ENCODE measurements at places on chromosomes 12 and 14.

DNA sequence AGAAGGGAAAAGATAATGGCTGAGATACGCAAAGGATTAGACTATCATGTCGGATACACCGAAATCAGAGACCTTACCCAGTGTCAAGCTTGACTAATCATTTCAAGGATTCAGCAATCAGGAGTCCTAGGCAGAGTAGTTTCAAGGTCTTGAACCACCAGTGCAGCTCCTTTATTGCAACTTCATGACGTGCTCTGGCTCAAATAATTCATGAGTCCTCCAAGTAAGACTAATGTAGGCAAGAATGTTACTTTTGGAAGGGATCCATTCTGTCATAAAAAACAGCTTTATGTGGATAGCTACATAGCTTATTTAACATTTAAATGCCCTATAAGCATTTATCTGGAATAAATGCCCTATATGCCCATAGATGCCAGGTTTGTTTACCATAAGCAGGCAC lies 123.2 kb downstream of the LMO3 start:
- DNase-seq = no peak

GRCh38 chr14:27012641-27013040 lies 414.8 kb upstream of the NOVA1 start:
- no peak for DNase-seq

DNA sequence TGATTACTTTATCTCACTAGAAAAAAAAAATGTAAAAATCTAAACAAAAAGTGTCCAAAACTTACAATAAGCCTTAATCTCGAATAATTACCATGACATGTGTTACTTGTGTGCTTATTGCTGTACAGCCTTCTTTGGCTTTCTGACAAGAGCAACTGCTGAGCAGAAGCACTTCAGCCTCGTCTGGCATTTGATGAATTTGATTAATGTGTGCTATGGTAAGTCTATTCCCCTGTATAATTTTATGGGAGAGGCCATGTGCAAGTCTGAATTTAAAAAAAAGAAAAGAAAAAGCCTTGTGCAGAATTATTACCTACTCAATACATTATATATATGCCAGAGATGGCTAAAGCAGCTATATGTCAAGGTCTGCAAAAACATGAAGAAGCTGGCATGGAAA lies 113.9 kb downstream of the AEBP2 start:
- DNase-seq = no peak

GRCh38 chr12:130719263-130719859 lies 3.3 kb upstream of the RIMBP2 start:
- DNase-seq = no peak

DNA sequence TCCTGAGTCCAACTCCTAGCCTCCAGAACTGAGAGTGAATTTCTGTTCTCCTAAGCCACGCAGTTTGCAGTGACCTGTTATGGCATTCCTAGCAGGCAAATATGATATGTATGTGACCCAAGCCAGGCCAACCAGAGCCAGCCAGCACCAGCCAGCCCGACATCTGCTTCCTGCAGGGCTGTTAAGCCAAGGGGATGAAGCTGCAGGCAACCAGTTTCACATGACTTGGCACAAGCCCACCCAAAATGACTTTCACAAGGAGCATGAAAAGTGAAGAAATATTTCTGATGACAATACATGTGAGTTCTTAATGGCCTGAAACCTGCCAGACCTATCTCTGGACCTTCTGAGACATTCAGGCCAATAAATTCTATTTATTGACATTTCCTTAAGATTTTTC lies 68.1 kb downstream of the ITPK1 start:
- DNase-seq = no peak

DNA sequence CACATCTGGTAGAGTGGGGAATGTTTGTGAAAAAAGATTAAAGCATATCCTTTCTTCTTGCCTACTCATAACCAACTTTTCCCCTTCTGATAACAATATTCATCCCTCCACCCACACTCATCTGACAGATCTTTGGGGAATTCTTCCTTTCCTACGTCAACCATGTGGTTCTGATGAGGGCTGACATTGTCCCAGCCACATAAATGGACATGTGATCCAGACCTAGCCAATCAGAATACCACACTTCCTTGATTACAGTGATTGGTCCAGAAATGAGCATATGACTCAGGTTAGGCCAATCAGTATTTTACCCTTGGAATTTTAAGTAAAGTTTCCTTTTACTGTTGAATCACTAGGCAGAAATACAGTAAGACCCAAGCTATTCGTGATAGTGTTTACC lies 58.9 kb downstream of the GPR65 start:
- DNase-seq = no peak

GRCh38 chr14:22837114-22837749 lies 847 bp downstream of the MMP14 start:
- no peak for DNase-seq

GRCh38 chr12:69514845-69515244 lies 44.7 kb downstream of the FRS2 start:
- DNase-seq = no peak

- no peak for DNase-seq
These were observed 1226.7 kb downstream of the FLRT2 start for GRCh38 chr14:86756521-86757190.

DNA sequence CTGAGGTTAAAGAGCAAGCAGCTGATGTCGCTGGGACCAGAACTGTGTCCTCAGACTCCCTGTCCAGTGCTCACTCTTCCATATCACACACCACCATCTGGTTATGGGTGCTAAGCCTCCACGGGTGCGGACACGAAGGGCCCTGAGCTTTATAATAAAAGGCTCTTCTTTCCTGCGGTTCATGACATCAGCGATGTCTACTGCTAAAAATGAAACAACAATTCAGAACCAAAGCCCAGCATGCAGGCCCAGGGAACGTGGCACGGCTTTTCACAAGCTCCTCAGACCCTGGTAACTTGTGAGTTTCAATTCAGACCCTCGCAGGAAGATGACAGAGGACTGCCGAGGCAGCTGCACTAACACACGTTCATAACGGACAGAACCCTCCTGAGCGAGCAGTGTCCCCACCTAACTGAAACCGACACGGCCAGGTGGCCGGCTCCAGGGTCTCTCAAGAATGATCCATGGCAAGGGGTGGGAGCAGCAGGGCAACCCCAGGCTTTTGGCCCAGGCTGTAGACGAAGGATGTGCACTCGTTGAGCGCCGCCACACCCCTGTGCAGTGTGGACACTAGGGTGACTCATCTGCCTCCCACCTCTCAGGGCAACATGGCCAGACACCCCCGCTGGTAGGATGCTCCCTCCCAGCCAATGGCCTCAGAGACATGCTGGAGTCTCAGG lies 180.3 kb downstream of the CALM1 start:
- no peak for DNase-seq

DNA sequence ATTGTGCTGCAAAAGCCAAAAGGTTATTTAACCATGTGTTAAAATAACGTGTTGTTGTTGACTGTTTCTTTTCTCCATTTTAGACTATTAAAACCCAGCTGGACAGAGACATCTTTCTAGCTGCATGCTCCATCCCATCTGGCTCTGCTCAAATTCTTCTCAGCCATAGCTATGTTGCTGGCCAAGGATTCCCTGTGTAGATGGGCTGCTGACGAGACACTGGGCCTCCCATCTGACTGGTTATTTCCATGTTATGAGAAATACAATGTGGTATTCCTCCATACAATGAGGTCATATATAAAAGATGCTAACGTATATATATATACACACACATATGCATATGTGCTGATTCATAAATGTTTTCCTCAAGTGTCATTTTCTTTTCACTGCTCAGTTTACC lies 30.1 kb downstream of the MED13L start:
- no peak for DNase-seq

GRCh38 chr12:68792952-68793351 lies 15.0 kb upstream of the MDM2 start:
- DNase-seq = no peak

DNA sequence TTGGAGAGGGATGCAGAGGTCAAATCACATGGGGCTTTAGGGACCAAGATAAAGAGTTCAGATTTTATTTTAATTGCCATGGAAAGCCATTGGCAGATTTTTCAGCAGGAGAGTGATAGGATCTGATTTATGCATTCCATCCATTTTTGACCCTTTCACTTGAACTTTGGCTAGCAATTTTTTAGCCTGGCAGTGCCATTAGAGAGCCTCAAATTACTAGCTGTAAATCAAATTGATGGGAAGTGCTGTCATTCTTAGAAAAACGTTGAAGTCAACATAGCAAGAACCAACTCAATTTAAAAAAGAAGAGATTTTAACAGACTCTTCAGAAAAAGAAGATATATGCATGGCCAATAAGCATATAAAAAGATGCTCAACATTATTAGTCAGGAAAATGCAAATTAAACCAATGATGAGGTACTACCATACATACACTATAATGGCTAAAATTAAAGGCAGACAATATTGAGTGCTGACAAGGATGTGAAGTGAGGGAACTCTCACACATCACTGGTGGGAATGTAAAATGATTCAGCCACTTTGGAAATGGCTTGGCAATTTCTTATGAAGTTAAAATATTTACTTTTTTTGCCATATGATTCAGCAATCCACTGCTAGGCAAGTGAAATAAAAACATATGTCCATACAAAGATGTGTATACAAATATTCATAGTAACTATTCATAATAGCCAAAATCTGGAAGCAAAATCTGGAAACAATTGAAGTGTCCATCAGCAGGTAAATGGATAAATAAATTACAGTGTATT lies 89.7 kb downstream of the PTCSC3 start:
- no peak for DNase-seq

DNA sequence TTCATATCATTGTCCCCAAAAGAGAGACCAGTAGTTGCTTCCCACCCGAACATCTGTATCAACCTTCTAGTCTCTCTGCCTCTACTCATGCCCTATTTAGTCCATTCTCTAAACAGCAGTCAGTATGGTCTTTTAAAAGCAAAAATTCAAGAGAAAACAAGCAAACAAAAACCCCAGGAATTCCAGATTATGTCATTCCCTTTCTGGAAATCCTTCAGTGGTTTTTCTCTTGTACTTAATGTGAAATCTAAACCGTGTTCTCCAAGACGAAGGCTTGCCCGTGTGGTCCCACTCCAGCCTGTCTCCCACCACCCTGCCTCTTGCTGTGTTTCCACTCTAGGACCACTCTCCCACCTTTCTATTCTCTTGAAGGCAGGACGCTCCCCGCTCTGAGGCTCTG lies 90.8 kb downstream of the TMEM30B start:
- DNase-seq = no peak

DNA sequence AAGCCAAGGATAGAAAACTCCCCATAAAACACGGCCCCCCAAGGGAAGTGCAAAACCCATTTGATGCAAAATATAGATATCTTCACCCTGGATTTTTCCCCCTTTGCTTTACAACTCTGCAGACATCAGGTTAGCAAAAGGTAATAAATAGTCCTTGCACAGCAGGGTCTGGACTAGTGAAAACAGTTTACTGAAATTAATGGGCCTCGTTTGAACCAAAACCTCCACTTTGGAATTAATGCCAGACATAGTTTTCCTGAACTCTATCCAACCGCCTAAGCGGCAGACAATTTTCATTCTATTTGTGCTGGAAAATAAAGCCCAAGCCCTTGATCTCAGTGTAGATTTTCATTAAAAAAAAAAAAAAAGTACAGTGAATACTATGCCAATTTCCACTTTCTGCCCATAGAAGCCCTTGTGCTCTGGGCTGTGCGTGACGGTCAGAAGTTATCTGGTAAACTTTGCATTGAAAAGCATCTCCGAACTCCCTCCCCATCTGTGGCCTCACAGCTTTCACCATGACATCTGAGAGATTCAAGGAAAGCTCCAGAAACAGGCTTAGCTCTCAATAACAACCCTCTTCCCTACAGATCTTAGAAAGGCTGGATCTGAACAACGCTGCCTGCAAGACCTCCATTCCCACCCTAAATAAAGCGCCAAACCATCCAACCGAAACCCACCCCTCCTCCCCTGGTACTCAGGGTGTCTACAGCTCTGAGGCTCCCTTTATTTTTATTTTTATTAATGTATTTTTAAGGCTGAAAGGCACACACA lies 11.0 kb upstream of the IRF2BPL start:
- no peak for DNase-seq

DNA sequence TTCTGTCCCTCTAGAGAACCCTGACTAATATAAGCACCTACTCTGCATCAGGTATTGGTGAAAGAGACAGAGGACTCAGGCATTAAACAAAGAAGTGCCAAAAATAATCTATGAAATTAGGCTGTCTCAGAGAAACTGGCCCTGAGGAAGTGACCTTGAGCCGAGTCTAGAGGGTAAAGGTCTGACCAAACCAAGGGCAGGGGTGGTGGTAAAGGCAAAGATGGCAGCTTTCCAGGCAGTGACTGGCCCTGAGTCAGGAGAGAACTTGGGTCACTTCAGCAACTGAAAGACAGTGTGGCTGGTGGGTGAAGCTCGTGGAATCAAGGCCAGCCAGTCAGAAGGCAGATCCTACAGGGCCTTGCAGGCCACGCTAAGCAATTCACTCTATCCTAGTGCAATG lies 30.6 kb downstream of the CDKL1 start:
- no peak for DNase-seq

GRCh38 chr12:55817345-55818139 lies at the start of the genes ORMDL2 and SARNP:
ORMDL2 (plus strand) TSS chr12:55818041; CDS start chr12:55819000, 959 bp downstream.
SARNP (minus strand) TSS chr12:55817724; CDS start chr12:55817701, 23 bp downstream.
- peak; percentile 99 for DNase-seq

DNA sequence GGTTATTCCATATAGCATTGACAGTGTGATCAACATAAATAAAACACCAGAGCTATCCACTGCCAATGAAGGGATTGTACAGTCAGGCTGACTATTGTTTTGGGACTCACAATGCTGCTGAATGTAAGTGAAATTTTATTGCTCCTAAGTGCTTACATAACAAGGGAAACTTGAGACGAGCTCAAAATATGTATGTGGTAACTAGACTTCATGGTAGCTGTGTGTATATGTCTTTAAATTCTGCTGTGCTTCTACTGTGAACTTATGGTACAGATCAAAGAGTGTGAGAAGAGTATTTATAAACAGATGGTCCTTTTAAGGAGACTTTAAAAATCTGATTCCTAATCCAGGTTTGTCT lies 6.9 kb downstream of the FLRT2 start:
- no peak for DNase-seq

- no peak for DNase-seq
These were observed 132.6 kb downstream of the PPM1H start for GRCh38 chr12:62802321-62802720.

DNA sequence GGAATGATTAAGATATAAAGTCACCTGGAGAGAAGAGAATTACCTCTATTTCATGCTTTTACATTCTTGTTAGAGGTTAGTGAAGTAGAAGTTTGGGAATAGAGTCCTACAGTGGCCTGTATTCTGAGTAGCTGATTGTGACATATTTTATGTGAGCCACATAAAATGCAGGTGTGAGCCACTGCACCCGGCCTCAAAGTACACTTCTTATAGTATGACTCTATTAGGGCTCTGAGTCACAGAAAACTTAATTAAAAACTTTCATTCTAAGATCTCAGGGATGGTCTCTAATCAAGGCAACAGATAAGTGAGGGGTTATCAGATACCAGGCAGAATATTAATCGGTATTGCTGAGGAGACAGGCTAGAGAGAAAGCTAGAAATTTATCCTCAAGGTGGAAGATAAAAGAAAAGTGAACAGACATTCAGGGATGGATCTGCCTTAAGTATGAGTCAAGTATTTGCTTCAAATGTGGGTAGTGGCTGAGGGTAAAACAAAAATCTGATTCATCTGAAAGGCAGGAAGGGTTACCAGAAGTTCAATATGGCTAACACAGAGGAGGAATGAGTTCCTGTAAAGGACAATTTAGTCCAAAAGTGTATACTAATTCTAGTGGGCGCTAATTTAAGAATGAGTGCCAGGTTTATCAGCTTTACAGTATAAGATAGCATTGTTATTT lies 5.5 kb upstream of the G2E3 start:
- no peak for DNase-seq

All from occipital lobe (tissue), 3 donors.